ENCODE measurements at places on chromosomes 7 and 10. TPM values are rescaled to one million over a fixed set of nuclear protein-coding genes. Genes with fewer than 3 reads are reported as not detected.

- no peak for DNase-seq
Observed at GRCh38 chr10:131769571-131770410, 131.0 kb upstream of the PPP2R2D start.

- DNase-seq = peak; percentile 80
Observed at GRCh38 chr10:78407009-78407711, 373.5 kb downstream of the RPS24 start.

- no peak for DNase-seq
Observed at GRCh38 chr7:125877246-125877645, 947.6 kb upstream of the POT1 start.

DNA sequence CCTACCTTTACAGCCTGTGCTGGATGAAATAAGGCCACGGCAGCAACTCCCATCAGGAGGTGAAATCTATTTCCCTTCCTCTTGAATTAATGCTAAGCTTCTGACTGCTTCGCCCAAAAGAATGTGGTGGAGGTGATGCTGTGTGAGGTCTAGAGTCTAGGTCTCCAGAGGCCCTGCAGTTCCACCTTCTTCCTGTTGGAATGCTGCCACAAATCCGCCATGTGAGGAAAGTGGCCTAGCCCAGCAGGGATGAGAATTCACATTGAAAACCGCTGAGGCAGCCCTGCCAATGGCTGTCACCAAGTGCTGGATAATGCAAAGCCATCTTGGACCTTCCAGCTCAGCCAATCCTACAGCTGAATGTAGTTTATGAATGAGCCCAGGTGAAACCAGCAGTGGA is 28.0 kb downstream of the RHOBTB1 start:
- no peak for DNase-seq

ATG9B gene
- total RNA-seq = 0.58 TPM
